Stimulated activated CD4-positive, alpha-beta T cell treated with anti-CD3 and anti-CD28 coated beads, Interleukin-15, amount 100 ng/mL, for 24 hours (primary cell): ENCODE measurements at places on chromosomes 6 and 20.

GRCh38 chr6:17869010-17869752 is 118.3 kb downstream of the KIF13A start:
- no peak for DNase-seq

DNA sequence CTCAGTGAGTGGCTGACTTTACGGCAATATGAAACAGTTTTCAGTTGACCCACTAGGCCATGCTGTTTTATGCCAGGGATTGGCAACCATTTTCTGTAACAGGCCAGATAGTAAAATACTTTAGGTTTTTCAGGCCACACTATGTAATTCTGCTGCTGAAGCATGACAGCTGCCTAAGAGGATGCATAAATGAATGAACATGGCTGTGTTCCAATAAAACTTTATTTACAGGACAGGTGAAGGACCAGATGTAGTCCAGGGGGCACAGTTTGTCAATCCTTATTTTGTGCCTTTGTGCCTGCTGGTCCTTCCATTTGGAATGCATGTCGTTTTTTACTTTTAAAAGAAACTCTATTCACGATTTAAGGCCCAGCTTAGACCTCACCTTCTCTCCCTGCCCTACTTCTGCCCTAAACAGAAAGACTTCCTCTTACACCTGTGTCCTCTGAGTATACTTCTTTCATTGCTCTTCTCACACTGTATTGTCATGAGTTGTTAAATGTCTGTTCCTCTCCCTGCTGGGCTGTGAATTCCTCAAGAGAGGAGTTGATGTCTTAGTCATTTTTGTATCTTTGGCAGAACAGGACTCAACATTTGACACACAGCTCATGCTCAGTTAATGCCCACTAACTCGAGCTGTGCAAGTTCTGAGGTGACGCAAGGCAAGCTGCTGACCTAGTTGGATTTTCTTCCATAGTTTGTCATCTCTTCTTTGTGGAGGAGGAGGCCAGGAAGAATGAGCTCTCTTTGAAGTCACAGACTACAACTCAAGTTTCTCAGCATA is 90.1 kb upstream of the MAP7 start:
- DNase-seq: no peak

- no peak for DNase-seq
Measured at GRCh38 chr6:135707426-135707825, 144.1 kb upstream of the PDE7B start.

- peak; percentile 49 for DNase-seq
Measured at GRCh38 chr20:49482621-49483017, at the start of gene KCNB1. KCNB1 (minus strand) TSS chr20:49482668; CDS start chr20:49482480, 188 bp downstream.

DNA sequence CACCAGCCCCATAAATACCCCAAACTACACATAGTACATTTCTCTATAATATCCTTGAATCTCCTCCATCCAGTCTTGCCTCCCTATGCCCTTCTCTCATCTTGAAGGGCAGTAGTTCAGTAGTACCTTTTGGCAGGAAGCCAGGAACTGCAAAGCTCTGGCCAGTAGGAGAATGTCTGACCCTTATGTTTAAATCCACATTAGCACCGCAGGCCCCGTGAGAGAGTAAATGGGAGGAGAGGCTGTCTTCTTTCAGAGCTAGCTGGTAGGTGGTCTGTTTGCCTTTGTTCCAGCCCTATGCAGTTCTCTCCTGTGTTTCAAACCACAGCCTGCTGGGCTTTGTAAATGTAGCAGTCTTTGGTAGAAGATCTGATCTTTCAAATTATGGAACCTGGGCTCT is 690.7 kb downstream of the DOK5 start:
- no peak for DNase-seq

- no peak for DNase-seq
Measured at GRCh38 chr6:102501615-102502014, 1108.1 kb downstream of the GRIK2 start.

DNA sequence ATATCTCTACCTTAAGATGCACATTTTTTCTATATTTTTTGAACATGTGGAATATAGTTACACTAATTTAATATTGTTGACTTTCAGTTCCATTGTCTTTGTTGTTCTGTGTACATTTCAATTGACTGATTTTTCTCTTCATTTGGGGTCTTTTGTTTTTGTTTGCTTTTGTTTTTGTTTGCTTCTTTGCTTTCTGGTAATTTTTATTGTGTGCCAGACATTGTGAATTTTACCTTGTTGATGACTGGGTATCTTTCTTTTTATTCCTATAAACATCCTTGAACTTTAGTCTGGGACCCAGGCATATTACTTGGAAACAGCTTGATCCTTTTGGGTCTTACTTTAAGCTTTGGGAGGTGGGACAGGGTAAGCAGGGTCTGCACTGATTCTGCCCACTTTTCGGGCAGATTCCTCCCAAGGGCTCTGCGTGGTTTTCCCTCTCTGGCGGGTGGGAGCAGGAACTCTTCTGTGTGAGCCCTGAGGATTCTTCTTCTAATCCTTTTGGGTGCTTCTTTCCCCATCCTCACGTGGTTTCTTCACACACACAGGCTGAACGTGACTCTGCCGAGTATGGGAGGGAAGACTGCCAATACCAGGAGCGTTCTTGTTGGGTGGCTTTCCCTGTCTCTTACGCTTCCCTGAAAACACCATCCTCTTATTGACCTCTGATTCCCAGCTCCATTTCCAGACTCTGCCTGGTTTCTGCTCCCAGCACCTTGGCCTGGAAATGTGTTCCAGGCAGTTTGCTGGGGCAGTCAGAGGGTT is 200.5 kb downstream of the ARID1B start:
- DNase-seq: no peak
